ENCODE measurements at places on chromosomes 4 and X.
A peak's percentile ranks its signal among the peaks of the same experiment; 100 is the strongest.

- no peak for DNase-seq
These were observed 13.2 kb upstream of the HCCS start for GRCh38 chrX:11097933-11098332.

DNA sequence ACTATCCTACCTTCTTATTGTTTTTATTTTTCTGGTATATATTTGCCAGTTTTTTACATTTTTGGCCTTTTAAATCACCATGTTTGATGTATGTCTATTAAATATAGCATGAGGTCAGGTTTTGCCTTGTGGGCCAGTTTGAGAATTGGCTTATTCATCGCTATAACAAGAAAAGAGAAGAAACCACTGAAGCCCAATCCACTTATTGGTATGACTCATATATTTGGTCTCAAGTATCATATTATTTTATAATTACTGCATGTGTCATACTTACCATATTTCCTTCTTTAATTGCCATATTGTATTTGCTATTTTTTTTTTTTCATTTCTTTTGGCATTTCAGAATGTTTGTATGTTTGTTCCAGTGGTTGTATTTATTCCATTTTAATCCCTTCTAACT, 99.3 kb downstream of the IRF2 start:
- no peak for DNase-seq

GRCh38 chr4:56301181-56301996, 85.9 kb downstream of the AASDH start:
- DNase-seq: peak; percentile 75

DNA sequence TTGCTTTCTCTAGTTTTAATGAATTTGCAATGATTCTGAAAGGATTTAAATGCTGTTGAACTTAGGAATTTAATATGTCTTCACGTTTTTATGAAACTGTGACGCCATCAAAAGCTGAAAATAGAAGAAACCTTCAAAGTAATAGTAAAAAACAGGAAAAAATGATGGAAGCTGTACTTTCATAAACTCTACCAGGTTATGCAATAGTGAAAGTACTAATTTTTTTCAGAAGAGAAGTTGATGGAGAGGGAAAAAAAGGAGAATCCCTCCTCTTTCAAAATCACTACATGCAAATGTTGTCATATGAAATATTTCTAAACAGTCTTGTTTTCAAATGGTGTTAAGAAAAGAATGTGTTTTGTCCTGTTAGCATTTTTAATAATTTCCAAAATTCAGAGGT, 73.6 kb downstream of the ZNF330 start:
- no peak for DNase-seq

DNA sequence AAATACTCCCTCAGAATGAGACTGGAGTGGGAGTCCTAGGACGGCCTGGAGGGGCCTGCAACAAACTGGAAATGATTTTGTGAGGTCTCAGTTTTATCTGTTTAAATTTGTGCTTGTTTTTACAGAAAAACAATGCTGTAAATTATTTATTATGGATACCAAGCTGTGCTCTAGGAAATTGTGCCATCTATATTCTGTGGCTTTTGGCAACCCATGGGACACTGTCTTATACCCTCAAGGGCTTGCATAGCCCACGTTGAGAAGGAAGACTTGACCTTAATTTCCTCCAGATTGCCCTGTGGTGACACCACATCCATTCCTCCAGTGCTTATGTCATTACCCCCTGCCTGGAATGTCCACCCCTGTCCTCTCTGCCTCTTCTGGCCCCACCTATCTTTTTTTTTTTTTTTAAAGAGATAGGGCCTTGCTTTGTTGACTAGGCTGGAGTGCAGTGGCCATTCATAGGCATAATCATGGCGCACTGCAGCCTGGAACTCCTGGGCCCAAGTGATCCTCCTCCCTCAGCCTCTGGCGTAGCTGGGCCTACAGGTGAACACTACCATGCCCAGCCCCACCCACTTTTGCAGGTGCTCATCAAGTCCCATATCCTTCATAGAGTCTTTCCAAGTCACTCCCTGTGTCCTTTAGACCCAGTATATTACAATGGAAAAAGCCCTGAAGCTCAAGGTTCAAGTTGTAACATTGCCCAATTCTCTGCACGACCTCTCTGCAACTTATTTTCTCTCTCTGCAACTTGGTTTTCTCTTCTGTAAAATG, 77.4 kb downstream of the HPRT1 start:
- no peak for DNase-seq

- no peak for DNase-seq
These were observed 63.4 kb upstream of the TBC1D9 start for GRCh38 chr4:140819610-140820009.

DNA sequence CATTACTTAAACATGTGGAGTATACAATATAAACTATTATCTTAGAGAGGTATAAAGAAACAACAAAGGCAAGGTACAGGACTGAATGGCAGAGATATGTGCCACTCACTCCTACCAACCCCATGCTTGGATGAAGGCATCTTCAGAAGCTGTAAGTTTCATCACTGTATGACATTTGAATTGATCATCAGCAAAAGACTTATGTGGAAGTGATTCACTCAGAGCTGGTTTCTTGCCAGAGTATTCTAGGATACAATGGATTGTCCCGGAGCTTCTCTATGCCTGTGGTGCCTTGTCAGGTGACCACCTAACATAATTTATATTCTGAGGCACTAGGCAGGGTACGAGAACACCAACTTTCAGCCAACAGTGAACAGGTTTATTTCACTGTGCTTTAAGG, 392.2 kb downstream of the PPP1R2C start:
- no peak for DNase-seq

DNA sequence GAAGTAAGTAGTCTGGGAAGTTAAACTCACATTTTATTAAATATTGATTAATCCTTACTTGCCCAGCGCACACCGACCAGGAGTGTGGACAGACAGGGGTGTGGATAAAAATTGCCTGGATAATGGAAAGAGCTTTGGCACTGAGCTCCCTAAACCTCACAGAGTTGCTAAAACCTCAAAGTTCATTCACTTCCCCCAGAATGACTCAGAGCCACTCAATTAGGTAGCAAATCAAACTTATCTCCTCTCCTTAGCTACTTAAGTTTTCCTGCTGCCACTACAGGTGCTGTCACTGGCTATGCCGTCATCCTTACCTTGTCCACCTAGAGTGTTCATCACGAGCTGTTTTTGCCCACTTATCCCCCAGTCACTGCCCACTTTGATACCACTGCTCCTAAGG, 27.0 kb upstream of the MID1IP1 start:
- no peak for DNase-seq

GRCh38 chrX:54157561-54157960, 25.5 kb downstream of the FAM120C start:
- DNase-seq: no peak

- no peak for DNase-seq
These were observed 390.7 kb downstream of the MAPK10 start for GRCh38 chr4:85968945-85969819.

GRCh38 chrX:133215747-133216146, 2.4 kb downstream of the TFDP3 start:
- DNase-seq: peak; percentile 2

DNA sequence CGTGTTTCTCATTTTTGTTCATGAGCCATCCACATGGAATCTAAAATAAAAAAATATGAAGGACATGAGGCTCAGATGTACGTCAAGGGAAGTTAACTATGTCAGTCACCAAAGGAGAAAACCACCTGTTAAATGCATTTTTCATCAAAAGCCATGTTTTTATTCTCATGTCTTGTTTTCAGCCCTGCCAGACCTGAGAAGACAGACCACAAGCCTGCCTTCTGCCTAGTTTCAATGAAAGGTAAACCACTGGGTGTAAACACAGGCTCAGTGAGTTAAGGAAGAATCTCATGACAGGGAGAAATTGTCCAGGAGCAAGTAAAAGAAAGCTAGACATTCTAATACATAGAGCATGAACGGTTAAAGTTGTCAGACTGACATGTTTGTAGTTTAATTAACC, 52.3 kb upstream of the TNIP3 start:
- no peak for DNase-seq

Measured in NCI-H146 (cell line).